Mesenteric fat pad (tissue), 1 donor: ENCODE measurements at places on chromosomes 5 and 9.

DNA sequence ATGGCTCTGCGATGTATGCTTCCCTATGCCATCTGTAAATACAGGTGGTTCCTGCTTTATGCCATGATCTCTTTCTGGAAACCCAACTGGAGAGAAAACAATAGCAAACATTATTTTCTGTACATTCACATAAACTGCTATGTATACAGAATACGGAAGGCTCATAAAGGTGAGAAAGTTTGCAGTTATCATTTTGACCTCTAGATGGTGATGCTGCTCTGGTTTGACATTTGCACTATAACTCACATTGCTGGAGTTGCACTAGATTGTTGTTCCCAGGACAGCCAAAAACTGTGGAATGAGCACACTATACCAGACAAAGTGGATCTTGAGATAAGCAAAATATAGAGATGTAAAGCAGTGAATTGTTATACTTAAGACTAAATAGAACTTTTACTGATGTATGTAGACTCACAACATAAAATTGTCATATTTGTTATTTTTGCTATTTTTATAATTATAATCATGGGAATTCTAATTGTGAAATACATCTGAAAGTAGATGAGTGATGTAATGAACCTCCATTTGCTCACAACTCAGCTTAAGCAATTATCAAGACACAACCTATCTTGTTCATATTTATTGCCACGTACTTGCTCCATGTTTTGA is 246.5 kb downstream of the PTPRD start:
- DNase-seq, result no peak

DNA sequence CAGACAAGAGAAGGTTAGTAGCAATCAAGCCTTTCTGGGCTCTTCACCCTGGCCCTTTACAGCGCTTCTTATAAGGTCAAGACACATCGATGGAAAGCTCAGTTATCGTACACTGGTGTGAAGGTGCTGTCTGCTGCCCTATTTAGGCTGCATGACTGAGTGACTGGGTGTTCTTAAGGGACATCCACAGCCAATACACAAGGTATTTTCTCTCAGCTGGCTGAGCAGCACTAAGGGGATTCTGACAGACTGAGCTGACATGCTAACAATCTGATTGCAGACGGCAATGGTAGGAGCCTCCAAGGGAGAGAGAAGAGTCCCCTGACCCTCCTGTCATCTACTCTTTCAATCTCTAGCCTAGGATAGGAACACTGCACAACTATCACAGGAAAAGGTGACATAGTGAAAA is 577.9 kb downstream of the ISL1 start:
- DNase-seq, result no peak

DNA sequence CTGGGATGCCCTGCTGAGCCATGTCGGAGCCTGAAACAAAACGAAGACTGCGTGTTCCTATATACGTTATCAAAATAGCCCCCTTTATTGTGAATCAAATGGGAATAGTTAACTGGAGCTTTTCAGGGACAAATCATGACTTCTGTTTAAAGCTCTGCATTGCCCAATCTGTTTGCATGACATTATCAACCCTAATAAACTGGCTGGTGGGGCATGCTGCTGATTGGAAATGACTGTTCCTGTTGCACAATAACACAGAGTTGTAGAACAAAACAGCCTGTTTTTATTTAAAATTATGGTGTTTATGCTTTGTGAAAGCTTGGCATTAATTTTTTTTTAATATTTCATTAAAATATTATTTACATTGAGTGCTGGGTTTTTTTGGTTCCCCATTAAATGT is 215.5 kb downstream of the TMEM167A start:
- DNase-seq, result no peak

- DNase-seq, result no peak
These were observed 441.2 kb upstream of the CHD1 start for GRCh38 chr5:99369797-99370593.

GRCh38 chr9:96360976-96361375 is 22.5 kb downstream of the SLC35D2 start:
- no peak for DNase-seq

DNA sequence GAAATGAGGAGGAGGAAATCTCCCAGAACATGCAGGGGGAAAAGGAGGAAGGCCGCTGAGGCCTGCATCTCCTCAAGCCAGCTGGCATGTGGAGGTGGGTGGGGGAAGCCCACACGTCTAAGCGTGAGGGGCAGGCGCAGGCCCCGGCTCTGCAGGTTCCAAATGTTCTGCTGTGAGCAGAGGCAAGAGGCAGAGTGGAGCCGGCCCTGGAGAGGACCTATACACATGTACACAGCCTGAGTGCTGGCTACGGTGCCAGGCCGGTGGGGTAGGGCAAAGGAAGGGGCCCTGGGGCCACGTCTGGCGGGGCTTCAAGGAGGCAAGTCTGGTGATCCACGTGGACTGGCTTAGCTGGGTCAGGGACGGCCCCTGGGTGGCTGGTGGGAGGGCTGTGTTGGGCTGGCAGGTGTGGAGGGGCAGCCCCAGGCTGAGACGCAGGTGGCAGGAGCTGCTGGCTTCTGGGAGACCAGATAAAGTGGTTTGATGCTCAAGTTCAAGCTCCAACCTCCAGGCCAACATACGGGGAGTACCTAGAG is 26.4 kb downstream of the LPCAT1 start:
- DNase-seq, result no peak

GRCh38 chr5:11234501-11234911 is 473.5 kb upstream of the DAP start:
- DNase-seq, result no peak

DNA sequence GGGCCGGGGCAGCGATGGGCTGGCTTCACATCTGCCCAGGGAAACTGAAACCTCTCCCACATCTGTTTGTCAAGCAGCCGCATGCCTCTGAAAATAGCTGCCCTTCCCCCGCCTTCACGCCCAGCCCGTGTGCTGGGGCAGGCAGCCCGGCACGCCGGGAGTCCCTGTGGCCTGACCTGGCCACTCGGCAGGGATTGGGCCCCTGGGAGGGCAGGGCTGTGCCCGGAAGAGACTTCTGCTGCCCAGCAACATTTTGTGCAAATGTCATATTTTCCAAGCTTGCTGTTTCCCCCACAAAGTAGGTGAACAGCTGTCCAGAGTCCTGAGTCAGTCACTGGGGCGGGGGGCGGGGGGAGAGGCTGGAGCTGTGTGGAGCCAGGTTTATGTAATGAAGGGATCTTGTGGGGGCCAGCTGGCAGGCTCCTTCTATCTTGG is 8.2 kb downstream of the COL27A1 start:
- no peak for DNase-seq

- DNase-seq, result no peak
These were observed 35.1 kb downstream of the MTAP start for GRCh38 chr9:21837501-21837900.

- no peak for DNase-seq
These were observed 94.0 kb downstream of the PPARGC1B start for GRCh38 chr5:149824120-149824519.

GRCh38 chr5:118891252-118891651 is 97.1 kb downstream of the DTWD2 start:
- no peak for DNase-seq

GRCh38 chr5:124677374-124678351 is 68.8 kb downstream of the ZNF608 start:
- no peak for DNase-seq

- no peak for DNase-seq
These were observed 260.3 kb upstream of the ADAMTS16 start for GRCh38 chr5:4879693-4880303.

DNA sequence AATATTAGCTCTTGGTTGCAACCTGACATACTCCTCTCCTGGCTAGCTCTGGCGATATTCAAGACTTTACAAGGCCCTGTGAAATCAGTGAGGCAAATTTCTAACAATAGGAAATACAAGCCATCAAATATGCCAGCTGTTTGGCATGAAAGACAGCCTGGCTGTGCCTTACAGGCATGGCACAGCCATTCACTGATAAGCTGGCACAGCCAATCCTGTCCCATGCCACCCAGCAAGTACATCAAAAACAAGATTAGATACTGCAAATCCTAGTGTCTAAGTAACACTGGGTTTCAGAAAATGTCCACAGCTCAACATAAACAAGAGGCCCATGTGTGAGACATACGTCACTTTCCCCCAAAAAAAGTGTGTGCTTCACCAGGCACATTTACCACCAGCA is 1045.8 kb upstream of the DMAC1 start:
- DNase-seq, result no peak

- no peak for DNase-seq
These were observed 53.8 kb downstream of the SREK1 start for GRCh38 chr5:66197764-66198405.

GRCh38 chr5:53023969-53024368 is 34.8 kb downstream of the ITGA2 start:
- DNase-seq, result no peak

DNA sequence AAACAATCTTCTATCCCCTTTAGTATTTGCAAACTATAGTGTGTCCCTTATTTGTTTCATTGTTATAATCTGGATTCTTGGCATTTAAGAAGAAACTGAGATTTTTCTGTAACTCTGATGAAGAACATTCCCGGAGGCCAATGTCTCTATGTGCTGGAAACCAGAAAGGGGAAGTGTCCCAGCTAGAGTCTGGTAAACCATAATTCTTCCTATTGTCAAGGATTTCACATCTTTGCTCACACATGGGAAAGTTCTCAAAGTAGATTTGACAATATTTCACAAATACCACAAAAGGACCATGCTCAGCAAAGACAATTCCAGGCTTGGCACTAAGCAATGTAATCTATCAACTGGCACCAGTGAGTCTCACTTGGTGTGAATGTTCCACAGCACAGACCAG is 146.8 kb downstream of the MUSK start:
- no peak for DNase-seq

GRCh38 chr5:25944786-25945185 is 1093.6 kb downstream of the CDH9 start:
- DNase-seq, result no peak

GRCh38 chr5:172395483-172395882 is 58.8 kb downstream of the SH3PXD2B start:
- no peak for DNase-seq

- DNase-seq, result peak; percentile 84
These were observed 39.2 kb upstream of the NEK6 start for GRCh38 chr9:124218438-124218982.

DNA sequence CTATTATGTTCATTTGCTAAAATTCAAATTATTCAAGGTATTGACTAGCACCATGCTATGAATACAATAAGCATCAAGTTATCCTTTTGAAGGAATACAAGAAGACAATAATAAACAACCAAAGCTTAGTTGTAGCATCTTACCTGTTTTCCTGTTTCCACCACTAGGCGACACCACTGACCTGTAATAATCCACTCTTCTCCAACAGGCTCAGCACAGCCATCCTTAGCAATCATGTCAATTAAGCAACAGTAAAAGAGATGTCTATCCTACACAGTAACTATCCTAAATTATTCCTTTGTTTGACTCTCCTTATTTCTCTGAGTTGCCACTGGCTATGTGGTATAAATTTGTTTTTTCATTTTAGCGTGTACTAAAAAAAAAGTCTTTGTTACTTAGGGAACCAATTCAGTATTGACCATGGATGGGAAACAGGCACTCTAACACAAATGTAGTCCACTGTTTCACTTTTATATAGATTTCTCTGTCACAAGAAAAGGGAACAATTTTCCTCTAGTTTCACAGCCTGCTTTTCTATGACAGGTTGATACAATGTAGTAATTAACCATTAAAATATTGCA is 46.2 kb downstream of the PCA3 start:
- DNase-seq, result no peak

- DNase-seq, result no peak
These were observed 40.0 kb upstream of the SMIM23 start for GRCh38 chr5:171745602-171746001.

GRCh38 chr5:62742207-62742606 is 163.6 kb downstream of the LRRC70 start:
- no peak for DNase-seq

- no peak for DNase-seq
These were observed 54.9 kb downstream of the SLC44A1 start for GRCh38 chr9:105299190-105299854.

- no peak for DNase-seq
These were observed 48.4 kb downstream of the C9orf50 start for GRCh38 chr9:129572517-129572916.

DNA sequence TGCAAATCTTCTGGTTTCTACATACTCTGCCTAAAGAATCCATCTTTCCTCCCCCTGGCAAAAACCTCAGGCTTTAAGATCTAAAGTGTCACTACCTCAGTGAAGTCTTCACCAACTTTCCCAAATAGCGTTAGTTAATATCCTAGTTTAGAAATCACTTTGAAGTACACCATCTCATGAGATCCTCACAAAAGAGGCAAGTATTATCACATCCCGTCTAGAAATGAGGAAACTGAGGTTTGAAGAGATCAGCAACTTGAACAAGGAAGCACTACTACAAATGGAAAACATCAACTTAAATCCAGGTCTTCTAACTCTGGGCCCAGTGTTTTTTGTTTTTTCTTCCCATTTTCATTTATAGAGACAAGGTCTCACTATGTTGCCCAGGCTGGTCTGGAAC is 4.6 kb downstream of the AP3B1 start:
- no peak for DNase-seq

DNA sequence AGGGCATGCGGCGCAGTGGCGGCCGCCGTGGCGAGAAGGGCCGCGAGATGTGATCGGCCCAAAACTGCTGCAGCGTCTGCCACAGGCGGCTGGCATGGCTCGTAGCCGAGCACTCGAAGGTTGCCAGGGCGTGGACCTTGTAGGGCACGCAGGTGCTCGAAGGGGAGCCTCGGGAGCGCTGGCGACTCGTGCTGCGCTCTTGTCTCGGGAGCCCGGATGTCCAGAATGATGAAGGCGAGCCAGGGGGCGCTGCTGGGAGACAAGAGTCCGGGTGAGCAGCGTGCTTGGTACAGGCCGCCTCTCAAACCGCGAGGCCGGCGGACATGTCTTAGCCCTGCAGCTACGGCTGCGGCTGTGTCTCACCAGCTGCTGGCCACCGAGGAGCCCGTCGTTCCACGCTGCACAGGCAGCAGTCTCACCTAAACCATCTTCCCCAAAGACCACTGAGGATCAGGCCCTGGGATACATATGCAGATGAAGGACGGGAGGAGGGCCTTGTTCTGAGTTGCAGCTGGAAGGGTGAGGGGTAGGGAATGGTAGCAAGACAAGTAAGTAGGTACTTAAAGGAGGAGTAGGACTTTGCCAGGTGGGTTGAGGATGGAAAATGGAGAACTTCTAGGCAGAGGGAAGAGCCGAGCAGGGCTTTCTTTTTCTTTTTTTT is 1.7 kb downstream of the CBY3 start:
- DNase-seq, result peak; percentile 91

GRCh38 chr5:157100140-157100679 is 8.6 kb downstream of the HAVCR2 start:
- no peak for DNase-seq

DNA sequence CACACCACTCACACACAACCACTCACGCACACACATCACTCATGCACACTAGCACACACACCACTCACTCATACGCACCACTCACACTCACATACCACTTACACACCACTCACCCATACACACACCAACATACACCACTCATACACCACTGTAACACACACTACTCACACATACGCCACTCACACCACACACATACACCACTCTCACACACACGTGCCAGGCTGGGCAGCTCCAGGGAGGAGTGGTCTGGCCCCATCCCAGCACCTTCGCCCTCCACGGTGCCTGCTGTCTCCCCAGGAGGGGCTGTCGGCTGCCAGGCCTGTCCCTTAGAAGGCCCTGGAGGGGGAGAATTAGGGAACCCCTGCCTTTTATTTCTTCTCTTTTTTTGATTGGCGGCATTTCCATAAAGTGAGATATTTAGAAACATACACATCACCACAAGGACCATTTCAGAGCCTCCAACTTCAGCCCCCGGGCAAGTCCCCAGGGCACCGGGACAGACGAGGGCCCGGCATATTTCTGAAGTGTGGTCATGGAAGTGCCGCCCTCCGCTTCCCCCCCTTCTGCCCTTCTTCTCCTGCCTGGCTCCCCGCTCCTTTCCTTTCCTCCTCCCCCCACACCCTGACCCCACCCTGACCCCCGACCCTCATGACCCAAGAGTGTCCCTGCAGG is 6.3 kb upstream of the ASB6 start:
- DNase-seq, result no peak
